H1 (cell line): ENCODE measurements at places on chromosomes 12 and 14. TPM values are rescaled to one million over a fixed set of nuclear protein-coding genes. Genes with fewer than 3 reads are reported as not detected.

- no peak for DNase-seq
Measured at GRCh38 chr12:17344649-17345048, 738.7 kb upstream of the LMO3 start.

GRCh38 chr12:7154901-7155470 lies 24.8 kb downstream of the CLSTN3 start:
- DNase-seq: no peak

DNA sequence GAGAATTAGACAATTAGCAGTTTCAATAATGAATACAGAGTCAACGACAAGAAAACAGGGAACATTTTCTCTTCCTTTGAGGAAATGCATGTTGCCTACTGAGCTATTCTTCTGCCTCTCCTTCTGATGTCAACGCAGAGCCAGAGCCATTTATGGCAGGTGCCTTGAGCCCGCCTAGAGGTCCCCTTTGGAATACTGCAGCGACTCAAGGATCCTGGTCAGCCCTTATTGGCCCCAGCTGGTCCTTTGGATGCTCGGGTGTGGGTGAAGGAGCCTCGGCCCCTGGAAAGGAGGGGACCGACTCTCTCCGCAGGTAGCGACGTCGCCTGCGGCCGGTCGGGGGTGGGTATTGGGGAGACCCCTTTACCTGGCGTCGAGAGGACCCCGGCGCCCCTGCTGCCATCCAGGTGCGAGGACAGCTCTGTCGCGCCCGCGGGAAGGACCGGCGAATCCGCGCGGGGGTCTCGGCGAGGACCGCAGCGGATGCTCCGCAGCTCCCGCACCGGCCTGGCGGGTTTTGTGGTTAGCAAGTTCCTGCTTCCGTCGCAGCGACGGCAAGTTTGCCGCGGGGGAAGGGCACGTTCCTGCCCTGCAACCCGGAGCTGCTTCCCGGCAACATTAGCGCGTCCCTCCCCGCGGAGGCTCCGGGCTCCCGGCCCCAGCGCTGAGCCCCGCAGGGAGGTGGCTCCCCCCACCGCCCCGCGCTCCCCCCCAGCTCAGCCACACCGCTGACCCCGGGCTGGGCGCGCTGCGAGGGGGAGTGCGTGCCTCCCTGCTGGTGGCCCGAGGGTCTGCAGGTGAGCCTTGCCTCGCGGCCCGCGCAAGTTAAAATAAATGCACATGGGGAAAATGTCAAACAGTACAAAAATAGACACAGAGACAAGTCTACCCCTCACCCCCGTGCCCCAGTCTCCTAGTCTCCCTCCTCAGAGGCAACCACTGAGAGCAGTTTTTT lies at the start of gene MANSC1:
MANSC1 (minus strand) TSS at position 532 of the 955 bp plus-strand sequence. CDS start 6,928 bp downstream, outside the sequence.
- DNase-seq: peak; percentile 82

DNA sequence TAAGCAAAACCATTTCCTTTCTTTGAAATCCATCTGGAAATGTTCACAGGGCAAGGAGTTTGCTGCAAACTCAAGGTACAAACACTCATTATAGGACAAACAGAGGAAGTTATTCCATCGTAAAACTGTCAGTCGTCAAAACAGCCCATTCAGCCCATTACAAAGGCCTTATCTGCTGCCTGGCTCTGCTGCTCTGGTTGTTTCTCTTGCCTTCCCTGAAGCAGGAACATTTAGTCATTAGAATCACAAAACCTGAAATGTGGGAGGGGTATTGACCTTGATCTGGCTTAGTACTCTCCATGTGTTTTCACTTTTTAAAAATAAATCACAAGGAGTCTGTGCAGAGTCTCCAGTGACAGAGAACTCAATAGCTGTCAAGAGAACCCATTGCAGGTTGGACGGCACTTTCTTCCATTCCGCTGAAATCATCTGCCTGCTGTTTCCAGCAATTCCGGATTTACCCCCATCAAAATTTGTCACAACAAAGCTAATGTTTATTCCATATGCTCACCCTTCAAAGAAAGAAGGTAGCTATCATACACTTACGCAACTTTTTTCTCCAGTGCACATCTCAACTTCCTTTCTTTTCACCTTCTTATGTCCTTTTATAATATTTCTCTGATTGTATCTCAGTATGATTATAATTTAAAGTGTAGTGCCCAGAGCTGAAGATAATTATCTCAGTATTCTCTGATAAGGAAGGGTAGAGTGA lies 24.6 kb upstream of the ITPR2 start:
- no peak for DNase-seq

GRCh38 chr12:60930151-60930550 lies 1330.1 kb upstream of the USP15 start:
- no peak for DNase-seq

DNA sequence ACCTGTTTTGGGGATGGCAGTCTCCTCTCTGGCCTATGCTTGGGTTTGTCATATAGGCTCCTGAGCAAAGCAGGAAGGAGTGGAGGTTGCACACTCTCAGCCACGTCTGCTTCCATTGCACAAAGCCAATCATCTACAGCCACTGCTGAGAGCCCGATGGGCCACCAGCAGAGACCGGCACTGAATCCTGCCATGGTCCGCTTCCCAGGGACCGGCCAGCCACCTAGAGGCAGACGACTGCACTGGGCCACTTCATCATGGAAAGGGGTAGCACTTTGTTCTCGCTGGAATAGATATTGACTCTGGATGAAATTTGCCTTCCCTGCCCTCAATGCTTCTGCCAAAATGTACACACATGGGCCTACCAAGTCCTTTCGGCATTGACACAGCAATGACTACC lies 22.3 kb downstream of the DLK1 start:
- DNase-seq: no peak

- peak; percentile 82 for DNase-seq
Measured at GRCh38 chr12:120710031-120710804, at the start of gene UNC119B. TSS of gene UNC119B (plus strand) at chr12:120710458. CDS start at chr12:120710475, 17 bp downstream.

GRCh38 chr12:85350356-85350755 lies 70.3 kb downstream of the ALX1 start:
- no peak for DNase-seq

DNA sequence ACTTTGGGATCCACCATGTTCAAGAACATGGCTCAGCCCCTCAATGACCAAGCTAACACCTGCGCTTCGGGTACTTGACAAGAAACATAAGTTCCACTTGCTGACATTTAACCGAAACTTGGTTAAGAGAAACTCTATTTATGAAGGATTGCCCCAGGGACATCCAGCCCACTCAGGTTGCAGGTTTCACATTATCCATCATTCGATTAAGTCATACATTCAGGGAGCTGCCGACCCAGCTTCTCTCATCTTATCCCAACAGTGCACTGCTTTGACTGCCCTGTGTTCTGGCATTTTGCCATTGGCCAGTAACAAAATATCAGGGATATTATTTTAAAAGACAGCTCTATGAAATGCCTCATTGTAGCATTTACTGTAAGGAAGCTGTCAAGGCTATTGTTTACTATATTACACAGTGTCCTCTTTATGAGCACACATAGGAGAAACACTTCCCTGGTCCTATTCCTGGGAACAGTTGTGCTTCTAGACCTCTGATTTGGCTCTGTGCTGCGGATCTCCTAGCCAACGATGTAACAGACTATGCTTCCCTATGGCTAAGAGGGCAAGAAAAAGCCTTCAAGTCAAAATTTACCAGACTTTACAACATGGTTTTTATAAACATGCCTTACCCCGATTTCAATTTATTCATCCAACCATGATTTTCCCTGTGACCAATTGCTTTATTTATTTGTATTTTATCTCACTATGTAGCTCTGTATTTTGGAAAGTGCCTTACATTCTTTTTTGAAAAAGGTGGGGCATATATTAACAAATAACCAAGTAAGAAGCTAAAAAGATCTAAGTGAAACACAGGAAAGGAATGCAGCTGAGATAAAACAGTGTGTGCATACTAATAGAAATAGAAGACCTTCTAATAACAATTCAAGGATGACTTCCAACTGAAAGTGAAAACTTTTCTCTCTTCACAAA lies 109.3 kb downstream of the ITPR2 start:
- no peak for DNase-seq

- no peak for DNase-seq
Measured at GRCh38 chr14:28412077-28412476, 354.5 kb upstream of the FOXG1 start.

- no peak for DNase-seq
Measured at GRCh38 chr12:106915635-106916026, 40.1 kb upstream of the TMEM263 start.

GRCh38 chr12:1436015-1436414 lies 158.4 kb downstream of the FBXL14 start:
- DNase-seq: no peak

GRCh38 chr12:22332202-22332601 lies 2.3 kb downstream of the ST8SIA1 start:
- no peak for DNase-seq

GRCh38 chr12:19867970-19868369 lies 428.7 kb downstream of the AEBP2 start:
- no peak for DNase-seq

GRCh38 chr12:64171715-64172114 lies 50.4 kb downstream of the KICS2 start:
- DNase-seq: no peak

- DNase-seq: no peak
Measured at GRCh38 chr14:97359341-97359740, 562.2 kb downstream of the VRK1 start.

The TEDC1 gene
- 5.6 and 6.4 TPM in 2 replicates for total RNA-seq

The DCP1B gene
- 14.8 and 16.3 TPM in 2 replicates for total RNA-seq

The CACNA1C gene
- total RNA-seq: 1.3 and 1.9 TPM in 2 replicates

The VWF gene
- total RNA-seq: 0.60 and 0.63 TPM in 2 replicates

The KCNJ8 gene
- 0.96 and 1.4 TPM in 2 replicates for total RNA-seq

The E2F7 gene
- 18.5 and 25.2 TPM in 2 replicates for total RNA-seq

The AGAP2 gene
- total RNA-seq: 1.5 and 1.7 TPM in 2 replicates

The EMP1 gene
- 0.57 and 0.65 TPM in 2 replicates for total RNA-seq
